ENCODE measurements at places on chromosomes 16 and 17.
A peak's percentile ranks its signal among the peaks of the same experiment; 100 is the strongest.

DNA sequence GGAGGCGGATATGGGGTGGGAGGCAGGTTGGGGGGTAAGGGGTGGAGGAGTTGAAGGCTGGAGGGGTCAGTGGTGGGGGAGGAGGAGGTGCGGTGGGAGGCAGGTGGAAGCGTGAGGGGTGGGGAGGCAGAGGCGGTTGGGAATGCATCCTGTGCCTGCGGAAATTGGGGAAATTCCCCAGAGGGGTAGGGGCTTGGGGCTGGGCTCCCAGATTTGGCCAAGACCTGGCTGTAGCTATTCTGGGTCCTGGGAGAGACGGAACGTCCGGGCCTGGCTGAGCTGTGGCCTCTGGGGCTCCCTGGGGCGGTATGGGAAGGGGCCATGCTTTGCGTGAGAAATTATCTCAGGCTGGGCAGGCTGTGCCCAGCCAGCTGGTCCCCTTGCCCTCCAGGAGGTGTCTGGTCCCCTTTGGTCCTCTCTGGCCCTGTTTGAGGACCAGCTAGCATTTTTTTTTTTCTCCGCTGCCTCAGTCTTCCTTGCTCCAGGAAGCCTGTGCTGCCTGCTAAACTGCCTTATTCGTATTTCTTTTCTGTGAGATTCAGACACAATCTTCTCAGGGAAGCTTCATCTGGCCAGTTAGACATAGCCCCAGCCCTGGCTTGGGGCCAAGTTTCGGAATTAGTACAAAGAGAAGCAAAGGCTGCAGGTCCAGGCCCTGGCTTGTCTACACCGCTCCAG lies 7.3 kb upstream of the TRPV2 start:
- DNase-seq, result no peak

DNA sequence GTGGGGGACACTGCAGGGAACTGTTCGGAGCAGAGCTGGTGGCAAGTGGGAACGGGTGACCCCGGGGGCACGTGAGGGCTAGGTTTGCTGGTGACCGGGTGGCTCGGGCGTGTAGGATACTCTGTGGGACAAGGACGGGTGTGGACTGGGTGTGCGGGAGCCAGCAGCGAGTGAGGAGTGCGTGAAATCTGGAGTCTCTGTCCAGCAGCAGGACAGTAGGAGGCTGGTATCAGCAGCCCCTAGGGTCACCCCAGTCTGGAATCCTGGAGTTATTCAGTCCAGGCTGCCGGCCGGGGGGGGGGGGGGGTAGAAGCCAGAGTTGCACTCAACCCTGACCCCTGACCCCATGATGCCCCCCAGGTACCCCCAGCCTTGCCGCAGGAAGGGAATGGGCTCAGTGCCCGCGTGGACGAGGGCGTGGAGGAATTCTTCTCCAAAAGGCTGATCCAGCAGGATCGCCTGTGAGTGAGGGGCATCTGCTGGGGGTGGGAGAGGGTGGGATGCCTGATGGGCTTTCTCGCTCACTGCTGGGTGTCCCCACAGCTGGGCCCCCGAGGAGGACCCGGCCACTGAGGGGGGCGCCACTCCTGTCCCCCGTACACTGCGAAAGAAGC lies 6.2 kb downstream of the ACD start:
- DNase-seq, result no peak

GRCh38 chr16:67779256-67780014 lies 26.9 kb downstream of the RANBP10 start:
- DNase-seq, result no peak

GRCh38 chr17:60314423-60314822 lies 77.5 kb downstream of the USP32 start:
- no peak for DNase-seq

GRCh38 chr16:68345958-68346635 lies 35.3 kb downstream of the PRMT7 start:
- DNase-seq, result no peak

- no peak for DNase-seq
These were observed 3.3 kb downstream of the SULT1A1 start for GRCh38 chr16:28606291-28607115.

DNA sequence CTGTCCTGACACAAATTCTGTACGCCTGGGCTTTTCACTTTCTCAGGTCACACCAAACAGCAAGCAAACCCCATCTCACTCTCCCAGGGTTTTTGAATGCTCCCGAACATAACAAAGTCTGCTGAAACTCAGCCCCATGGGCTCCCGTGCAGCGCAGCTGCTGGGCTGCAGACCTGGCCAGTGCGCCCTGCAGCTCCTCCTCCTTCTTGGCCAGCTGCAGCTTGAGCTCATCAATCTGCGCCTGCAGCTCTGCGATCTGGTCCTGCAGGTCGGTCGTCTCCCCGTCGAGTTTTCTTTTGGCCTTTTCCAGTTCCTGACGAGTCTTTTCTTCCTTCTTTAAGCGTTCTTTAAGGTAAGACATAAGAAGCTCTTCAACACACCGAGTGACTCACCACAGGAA lies 70.5 kb downstream of the NDEL1 start:
- no peak for DNase-seq

GRCh38 chr16:70577256-70577698 lies 53.7 kb downstream of the SF3B3 start:
- peak; percentile 10 for DNase-seq

GRCh38 chr17:77769762-77770161 lies 188.7 kb upstream of the TNRC6C start:
- DNase-seq, result no peak
